ENCODE measurements at places on chromosomes 2 and 18. TPM values are rescaled to one million over a fixed set of nuclear protein-coding genes. Genes with fewer than 3 reads are reported as not detected.

GRCh38 chr18:37392648-37393047 lies 172.9 kb downstream of the CELF4 start:
- DNase-seq: no peak

SERPINB10 gene
- total RNA-seq: 0.11 TPM

- DNase-seq: no peak
Observed at GRCh38 chr2:119028327-119029174, 86.6 kb downstream of the MARCO start.

- DNase-seq: no peak
Observed at GRCh38 chr2:30729031-30729430, 78.2 kb downstream of the CAPN13 start.

GRCh38 chr2:144796164-144796563 lies 276.2 kb upstream of the ZEB2 start:
- DNase-seq: no peak

LIPG gene
- total RNA-seq: 12.2 TPM

- DNase-seq: no peak
Observed at GRCh38 chr2:192070099-192070498, 124.6 kb downstream of the TMEFF2 start.

DNA sequence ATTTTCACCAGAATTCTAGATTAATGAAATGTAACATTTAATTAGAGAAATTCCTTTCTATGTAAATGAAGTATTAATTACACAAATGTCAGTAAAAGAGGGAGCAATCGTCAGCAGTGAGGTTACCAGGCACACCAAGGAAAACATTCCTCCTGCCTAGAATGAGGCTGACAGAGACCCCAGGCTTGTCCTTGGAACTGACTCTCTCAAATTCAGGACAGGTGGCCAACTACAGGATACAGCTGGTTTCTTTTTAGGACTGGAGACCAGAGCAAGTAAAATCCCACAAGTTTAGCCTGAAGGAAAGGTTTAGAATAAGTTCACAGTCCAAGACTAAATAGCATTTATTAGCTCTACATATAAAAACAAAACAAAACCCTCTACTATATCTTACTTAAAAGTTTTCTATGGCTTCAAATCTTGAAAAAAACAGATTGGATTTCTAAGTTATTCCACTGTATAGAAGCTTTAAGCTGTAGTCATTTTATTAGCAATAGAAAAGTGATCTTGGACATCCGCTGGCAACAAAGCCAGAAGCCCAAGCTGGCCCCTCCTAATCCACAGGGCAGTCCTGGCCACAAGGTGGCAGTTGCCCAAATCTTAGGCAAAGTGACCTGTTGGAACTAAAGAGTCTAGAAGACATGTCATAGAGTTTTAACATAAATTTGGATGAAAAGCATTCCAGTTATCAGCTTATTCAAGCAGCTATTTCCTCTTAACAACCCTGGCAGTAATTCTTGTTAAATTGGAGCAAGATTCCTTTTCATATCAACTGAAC lies 81.0 kb downstream of the SP3 start:
- peak; percentile 69 for DNase-seq

DNA sequence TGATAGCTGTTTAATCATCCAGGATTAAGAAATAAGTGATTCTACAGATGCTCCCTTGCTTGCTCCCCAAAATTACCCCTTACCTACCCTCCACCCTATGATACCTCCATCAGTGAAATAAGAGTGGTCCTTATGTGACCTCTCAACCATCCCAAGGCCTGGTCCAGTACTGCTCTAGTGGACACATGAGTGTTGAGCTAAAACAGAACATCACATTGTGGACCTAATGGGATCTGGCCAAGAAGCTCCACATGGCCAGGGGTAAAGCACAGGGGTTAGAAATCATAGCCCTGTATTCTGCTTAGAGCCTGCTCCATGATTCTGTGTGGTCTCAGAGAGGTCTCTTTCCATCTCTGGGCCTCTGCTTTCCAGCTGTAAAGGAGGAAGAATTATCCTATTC lies 355.6 kb downstream of the TNS1 start:
- DNase-seq: no peak

TRIB2 gene
- total RNA-seq: 31.2 TPM
